Lower leg skin (tissue), 4 donors: ENCODE measurements at places on chromosomes 4 and X. TPM values are rescaled to one million over a fixed set of nuclear protein-coding genes. Genes with fewer than 3 reads are reported as not detected.

Gene MAEA
- total RNA-seq: 97.9 TPM

Gene CLTRN
- total RNA-seq: 0.49 TPM

GRCh38 chr4:177770776-177771175 is 328.5 kb upstream of the AGA start:
- DNase-seq: no peak

DNA sequence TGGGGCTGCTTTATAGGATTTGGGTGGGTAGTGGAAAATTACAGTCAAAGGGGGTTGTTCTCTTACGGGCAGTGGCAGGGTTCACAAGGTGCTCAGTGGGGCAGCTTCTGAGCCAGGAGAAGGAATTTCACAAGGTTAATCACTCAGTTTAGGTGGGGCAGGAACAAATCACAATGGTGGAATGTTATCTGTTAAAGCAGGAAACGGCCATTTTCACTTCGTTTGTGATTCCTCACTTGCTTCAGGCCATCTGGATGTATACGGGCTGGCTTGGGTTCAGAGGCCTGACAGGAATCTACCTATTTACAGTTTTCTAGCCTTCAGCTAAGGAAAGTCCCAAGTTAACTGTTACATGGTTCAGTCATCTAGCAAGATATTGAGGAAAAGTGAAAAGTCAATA is 1003.5 kb downstream of the STPG2 start:
- no peak for DNase-seq

GRCh38 chrX:19902110-19902509 is 14.7 kb upstream of the SH3KBP1 start:
- DNase-seq: no peak
